ENCODE measurements at places on chromosomes 5 and 9. TPM values are rescaled to one million over a fixed set of nuclear protein-coding genes. Genes with fewer than 3 reads are reported as not detected.

FOXD4L4 gene
- total RNA-seq, result not detected

WNK2 gene
- 5.8 TPM for total RNA-seq

ATP6V1G1 gene
- 113 TPM for total RNA-seq

EGFLAM gene
- total RNA-seq, result 0.18 TPM

SLC36A3 gene
- total RNA-seq, result not detected

AK1 gene
- total RNA-seq, result 65.1 TPM

HAVCR1 gene
- total RNA-seq, result 43.9 TPM

PAEP gene
- total RNA-seq, result 0.20 TPM

IL17B gene
- total RNA-seq, result not detected

UBTD2 gene
- 16.2 TPM for total RNA-seq

TTLL11 gene
- 3.6 TPM for total RNA-seq

CER1 gene
- not detected for total RNA-seq

SGCD gene
- total RNA-seq, result 4.0 TPM

TSSK1B gene
- not detected for total RNA-seq

FOXD4L3 gene
- not detected for total RNA-seq

PCDHA7 gene
- 0.09 TPM for total RNA-seq

CEL gene
- total RNA-seq, result 0.38 TPM

CARTPT gene
- not detected for total RNA-seq

PLK2 gene
- 109 TPM for total RNA-seq

LRRC70 gene
- total RNA-seq, result 0.14 TPM

ZNF454 gene
- total RNA-seq, result not detected

MLANA gene
- total RNA-seq, result not detected

IFNA13 gene
- not detected for total RNA-seq

NADK2 gene
- 12.9 TPM for total RNA-seq

Measured in A549 treated with DMSO at 1 μM for 4 hours (cell line).